ENCODE measurements at places on chromosomes 11 and 22. TPM values are rescaled to one million over a fixed set of nuclear protein-coding genes. Genes with fewer than 3 reads are reported as not detected.

TCN2 gene
- polyA plus RNA-seq, result 27.1 TPM

PTPRJ gene
- 10.0 TPM for polyA plus RNA-seq

PRR33 gene
- not detected for polyA plus RNA-seq

APOA4 gene
- not detected for polyA plus RNA-seq

BTBD18 gene
- polyA plus RNA-seq, result not detected

CRYBA4 gene
- polyA plus RNA-seq, result not detected

TYR gene
- not detected for polyA plus RNA-seq

EHF gene
- polyA plus RNA-seq, result 0.21 TPM

OR8J1 gene
- polyA plus RNA-seq, result not detected

MS4A3 gene
- polyA plus RNA-seq, result 0.26 TPM

Measured in CD14-positive monocyte (primary cell).